Myocyte (in vitro differentiated cells): ENCODE measurements at places on chromosomes 2 and 18. TPM values are rescaled to one million over a fixed set of nuclear protein-coding genes. Genes with fewer than 3 reads are reported as not detected.

GRCh38 chr2:23498943-23499342 lies 114.0 kb downstream of the KLHL29 start:
- DNase-seq: no peak

DNA sequence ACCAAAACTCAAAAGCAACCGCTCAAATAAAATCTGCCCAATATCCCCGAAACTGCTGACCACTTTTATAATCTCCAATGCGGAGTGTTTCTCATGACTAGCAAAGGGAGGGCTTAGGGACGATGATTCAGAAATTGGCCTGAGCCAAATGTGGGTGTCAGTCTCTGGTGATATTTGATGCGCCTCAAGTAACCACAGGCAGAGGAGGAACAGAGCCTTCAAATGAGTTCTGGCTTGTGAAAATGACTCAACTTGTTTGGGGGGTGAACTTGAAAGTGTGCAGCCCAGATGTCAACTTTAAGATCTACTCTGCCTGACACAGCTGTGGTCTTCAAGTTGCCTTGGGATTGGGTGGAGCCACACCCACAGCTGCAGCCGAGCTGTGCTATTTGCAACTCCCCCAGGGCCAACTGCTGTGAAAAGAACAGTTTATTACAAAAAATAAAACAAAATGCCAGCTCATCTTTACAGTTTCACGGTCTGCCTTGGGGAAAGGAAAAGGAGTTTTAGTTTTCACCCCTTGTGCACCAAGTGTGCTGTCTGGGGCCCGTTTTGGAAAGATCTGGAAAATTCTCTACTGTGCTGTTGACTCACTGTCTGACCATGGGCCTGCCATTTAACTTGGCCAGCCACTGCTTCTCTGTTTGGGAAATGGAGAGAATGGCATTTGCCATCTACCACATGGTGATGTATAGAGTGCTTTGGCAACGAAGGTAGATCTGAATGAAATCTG lies 222.1 kb downstream of the MTX2 start:
- peak; percentile 99 for DNase-seq

- no peak for DNase-seq
These were observed 2.5 kb downstream of the AGFG1 start for GRCh38 chr2:227474410-227474809.

- no peak for DNase-seq
These were observed 31.2 kb downstream of the CFAP221 start for GRCh38 chr2:119575439-119575838.

GRCh38 chr2:86298411-86299390 lies 38.7 kb downstream of the REEP1 start:
- peak; percentile 53 for DNase-seq

- DNase-seq: no peak
These were observed 165.7 kb downstream of the TWIST2 start for GRCh38 chr2:239013678-239013976.

- no peak for DNase-seq
These were observed 4.7 kb downstream of the RTKN start for GRCh38 chr2:74436848-74437695.

DNA sequence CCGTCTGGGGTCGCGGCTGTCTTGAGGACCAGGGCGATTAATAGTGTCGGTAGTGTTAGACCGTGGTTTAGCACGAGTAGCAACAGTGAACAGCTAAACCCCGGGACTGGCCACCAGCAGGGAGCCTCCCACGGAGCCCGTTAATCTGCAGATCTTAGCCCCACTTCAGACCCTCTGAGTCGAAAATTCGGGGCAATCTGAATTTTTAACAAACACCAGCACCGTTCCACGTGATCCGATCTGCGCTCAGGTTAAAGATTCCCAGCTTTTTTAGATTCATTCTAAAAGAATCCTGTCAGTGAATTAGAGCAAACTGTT lies 479 bp upstream of the ATP5F1A start:
- no peak for DNase-seq

GRCh38 chr2:164852086-164852485 lies 10.5 kb upstream of the COBLL1 start:
- DNase-seq: no peak

DNA sequence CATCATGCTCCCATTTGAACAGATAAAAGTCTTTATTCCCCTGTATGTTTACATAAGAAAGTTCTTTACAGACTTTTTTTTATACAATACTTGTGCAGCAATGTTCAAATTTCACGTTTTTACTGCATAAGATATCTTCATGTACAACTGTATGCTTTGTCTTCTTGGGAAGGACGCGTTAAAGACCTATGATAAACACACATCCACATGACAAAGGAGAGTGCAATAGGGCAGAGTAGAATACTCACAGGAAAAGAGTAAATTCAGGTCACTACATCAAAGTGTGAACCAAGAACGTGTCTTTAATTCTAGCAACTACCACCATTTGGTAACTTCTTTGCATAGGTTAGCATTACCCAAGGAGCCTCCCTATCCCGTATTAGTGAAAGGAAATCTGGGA lies 33.7 kb upstream of the NFU1 start:
- DNase-seq: no peak

- DNase-seq: no peak
These were observed 100.9 kb upstream of the NEUROD1 start for GRCh38 chr2:181781078-181781786.

DNA sequence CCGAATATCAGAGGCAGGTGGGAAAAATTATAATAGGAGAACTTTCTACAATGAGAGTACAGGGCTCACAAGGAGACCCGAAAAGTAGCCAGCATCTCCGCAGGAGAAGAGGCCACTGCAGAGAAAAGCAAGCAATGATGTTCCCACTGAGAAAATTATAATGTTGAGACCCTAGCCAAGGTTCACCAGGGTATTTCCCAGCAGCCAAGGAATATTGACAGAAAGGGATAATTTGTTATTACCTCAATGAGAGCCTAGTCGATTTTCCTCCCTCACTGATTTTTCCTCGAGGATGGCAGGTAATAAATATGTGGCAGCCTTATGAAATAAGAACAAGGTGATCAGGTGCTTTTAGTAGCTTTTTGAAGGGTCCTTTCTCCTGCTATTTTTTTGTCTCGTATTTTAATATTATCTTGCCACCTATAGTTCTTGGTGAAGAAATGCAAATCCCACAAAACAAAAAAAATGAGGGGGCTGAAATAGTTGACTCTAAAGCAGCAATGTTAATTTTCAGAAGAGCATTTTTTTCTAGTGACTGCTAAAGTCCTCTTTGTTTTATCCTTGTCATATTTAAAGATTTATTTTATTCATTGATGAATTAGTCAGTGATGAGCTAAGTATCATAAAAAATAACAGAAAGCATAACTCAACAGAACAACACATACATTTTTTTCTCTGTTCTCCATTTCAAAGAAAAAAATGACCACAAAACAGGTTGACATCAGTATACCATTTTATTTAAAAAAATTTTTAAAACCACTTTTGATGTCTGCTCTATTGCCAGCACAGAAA lies 215.4 kb downstream of the KCNE4 start:
- DNase-seq: no peak

DNA sequence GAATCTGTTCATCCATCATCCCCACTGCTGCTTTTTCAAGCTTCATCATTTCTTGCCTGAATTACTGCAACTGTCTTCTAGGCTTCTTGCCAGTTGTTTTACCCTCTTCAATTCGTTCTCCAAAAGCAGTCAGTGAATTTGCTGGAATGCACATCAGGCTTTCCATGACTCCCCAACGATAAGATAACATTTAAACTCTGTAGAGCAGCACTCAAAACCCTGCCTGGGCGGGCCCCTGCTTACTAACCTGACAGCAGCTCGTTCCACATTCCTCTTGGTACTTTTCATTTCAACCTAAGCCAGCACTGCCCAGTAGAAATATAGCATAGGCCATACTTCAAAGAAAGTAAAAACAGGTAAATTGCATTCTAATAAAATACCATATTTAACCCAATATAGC lies 342.9 kb downstream of the SUCLG1 start:
- no peak for DNase-seq

GRCh38 chr2:105754994-105755393 lies 10.3 kb downstream of the NCK2 start:
- DNase-seq: no peak

DNA sequence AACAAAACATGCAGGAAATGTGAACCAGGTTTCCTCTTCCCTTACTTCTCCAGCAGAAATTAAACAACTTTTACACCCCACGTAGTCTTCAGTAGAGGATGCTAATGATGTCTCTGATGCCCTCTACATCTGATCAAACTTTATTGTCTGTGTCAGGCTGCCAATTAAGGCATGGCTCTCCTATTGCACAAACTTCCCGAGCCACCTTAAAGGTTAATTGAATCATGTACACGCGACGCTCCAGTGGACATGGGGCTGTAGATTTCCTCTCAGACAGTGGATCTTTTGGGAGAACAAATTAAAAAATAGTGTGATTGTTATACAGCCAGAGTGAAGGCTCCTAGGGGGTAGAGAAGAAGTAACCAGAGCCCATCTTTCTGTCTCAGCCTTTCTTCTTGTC lies 301.6 kb downstream of the SMAD2 start:
- no peak for DNase-seq

- DNase-seq: no peak
These were observed 226.9 kb upstream of the THSD7B start for GRCh38 chr2:136538489-136538888.

GRCh38 chr2:49177194-49177593 lies 22.9 kb upstream of the FSHR start:
- DNase-seq: no peak

DNA sequence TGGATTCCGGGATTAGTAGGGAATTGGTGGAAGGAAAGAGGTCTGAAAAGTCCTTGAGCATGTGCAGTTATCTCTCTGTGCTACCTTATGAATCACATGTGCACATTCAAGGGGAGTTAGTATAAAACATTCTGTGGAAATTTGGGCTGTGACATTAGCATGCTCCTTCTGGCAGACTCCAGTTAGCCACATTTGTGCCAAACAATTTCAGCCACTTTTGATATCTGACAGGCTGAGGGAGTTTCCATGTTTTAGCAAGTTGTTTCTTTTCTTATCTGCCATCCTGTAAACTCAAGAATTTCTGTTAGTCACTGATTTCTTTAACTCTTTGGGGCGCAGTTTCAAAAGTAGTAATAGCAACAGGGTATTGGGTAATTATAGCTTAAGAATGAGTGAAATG lies 28.3 kb upstream of the GYPC start:
- no peak for DNase-seq

ZRANB3 gene
- total RNA-seq: 7.7 and 7.9 TPM in 2 replicates

KCNJ13 gene
- not detected in 2 replicates for total RNA-seq

OXER1 gene
- total RNA-seq: 0.32 and 1.0 TPM in 2 replicates

TMEM169 gene
- total RNA-seq: 13.8 and 19.4 TPM in 2 replicates

SERPINB12 gene
- 0.68 and 1.9 TPM in 2 replicates for total RNA-seq

REG1B gene
- not detected in 2 replicates for total RNA-seq

MAP3K19 gene
- not detected in 2 replicates for total RNA-seq

HMSD gene
- total RNA-seq: not detected in 2 replicates

GKN2 gene
- total RNA-seq: not detected in 2 replicates

NLRC4 gene
- total RNA-seq: not detected in 2 replicates

MOCOS gene
- total RNA-seq: 4.8 and 5.4 TPM in 2 replicates

IL1RN gene
- total RNA-seq: not detected in 2 replicates
